ENCODE measurements at places on chromosomes 5 and 9.

DNA sequence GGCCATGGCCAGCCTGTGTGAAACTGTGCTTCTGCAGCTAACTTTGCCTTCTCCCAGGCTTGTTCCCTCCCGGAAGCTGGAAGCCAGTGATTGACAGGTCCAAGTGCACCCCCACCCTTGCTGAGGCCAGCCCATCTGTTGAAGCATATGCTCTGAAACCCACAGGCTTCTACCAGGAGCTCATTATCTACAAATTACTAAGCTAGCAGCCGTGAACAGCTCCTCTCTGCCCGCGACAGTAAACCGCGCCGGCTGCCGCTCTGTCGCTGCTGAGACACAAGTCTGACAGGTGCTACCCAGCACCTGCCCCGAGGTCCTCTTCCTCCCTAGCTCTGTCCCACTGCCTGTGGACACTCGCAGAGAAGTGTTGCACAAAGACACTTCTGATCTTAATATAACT, 490.9 kb downstream of the GADD45G start:
- DNase-seq = no peak

GRCh38 chr9:98219364-98219716, 26.9 kb upstream of the CORO2A start:
- DNase-seq = no peak

DNA sequence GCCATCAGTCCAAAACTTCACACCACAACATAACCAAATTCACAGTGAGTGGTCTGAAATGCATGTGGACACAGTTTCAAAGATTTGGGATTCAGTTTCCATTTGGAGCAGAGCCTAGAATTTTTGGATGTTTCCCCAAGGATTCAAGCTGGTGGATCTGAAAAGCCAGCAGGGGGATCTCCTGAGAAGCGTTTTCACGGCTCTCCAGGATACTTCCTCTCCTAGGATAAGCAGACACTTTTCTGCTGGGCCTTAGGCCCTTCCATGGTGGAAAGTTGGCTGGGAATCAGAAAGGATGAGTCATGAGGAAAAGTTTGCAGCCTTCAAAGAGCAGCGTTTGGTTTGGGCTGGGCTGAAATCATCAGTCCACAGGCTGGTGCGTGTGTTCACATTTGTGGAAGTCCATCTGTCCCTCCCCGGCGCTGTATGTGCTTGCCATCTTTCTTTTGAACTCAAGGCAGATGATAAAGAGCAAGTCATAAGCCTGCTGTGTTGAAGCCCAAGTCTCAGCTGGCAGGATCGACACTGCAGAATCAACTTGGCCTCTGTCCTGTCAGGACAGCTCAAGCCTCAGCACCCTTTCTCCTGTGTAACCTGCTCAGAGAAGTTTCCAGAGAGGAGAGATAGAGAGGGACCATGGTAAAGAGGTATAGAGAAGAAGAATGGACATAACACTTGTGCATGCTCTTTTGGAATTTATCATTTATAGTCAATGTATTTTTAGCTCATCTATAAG, 152.6 kb upstream of the MSX2 start:
- DNase-seq = no peak

DNA sequence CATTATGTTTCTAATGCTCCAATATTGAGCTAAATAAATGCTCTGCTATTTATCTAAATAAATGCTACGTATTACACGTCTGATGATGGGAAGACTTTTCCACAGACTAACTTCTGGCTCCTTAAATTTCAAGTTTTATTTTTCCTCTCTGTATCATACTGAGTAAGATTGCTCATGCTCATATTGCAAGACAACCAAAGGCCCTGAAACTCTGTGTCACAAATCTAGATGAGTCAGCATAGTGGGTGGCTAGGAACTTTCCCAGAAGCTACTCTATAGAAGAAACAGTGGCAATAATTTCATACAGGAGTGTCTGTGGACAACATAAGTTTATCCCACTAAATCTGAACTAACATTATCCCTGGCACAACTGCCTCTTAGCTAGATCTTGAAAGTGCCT, 53.0 kb upstream of the RFX3 start:
- DNase-seq = no peak

DNA sequence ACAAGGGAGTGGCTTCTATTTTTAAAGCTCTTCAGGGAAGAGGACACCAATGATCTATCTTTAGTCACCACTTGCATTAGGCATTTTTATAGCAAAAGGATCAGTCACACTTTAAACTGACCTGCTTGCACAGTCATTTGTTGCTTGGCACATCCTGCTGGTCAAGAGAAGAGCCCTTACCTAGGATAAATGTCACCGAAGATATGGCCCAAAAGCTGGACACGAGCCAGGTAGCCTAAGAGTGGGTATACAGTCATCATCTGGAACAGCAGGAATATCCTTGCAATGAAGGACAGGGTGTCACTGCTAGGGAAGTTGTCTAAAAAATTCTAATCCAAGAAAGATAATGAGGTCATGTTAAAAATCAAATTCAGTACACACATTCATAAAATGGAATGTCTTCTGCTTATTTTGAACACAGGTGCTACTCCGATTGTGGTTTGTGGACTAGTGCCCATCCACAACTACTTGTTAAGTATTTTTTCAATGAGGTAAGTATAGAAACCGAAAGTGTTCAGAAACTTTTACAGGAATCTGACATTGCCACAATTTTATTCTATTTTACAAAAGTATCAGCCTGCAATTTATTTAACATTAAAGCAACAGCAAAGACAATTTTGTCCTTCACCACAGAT, 78.4 kb downstream of the SLC38A9 start:
- DNase-seq = no peak

GRCh38 chr9:82539856-82540579, 522.9 kb downstream of the RASEF start:
- DNase-seq = no peak

GRCh38 chr9:8536845-8537244, 737.3 kb upstream of the DMAC1 start:
- DNase-seq = no peak

GRCh38 chr9:136209232-136209631, 4.3 kb upstream of the LHX3 start:
- DNase-seq = no peak

DNA sequence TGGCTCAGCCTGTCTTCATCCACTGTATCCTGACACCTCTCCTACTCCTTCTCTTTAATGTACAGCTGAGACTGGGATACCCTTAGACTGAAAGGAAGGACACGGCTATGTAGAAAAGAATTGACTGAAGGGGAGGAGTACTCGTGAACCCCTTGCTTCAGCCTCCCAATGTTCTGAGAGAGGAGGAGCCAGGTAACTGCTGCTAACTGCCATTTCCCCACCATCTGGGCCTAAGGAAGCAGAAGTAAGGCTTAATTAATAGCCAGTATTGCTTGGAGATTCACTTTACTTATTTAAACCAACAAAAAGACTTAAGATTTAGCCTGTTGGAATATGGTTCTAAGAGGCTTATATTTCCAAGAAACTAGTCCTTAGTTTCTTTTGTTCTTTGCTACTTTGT, 18.8 kb upstream of the RGS3 start:
- no peak for DNase-seq

- no peak for DNase-seq
These were observed 2.7 kb downstream of the DAB2 start for GRCh38 chr5:39422036-39422606.

DNA sequence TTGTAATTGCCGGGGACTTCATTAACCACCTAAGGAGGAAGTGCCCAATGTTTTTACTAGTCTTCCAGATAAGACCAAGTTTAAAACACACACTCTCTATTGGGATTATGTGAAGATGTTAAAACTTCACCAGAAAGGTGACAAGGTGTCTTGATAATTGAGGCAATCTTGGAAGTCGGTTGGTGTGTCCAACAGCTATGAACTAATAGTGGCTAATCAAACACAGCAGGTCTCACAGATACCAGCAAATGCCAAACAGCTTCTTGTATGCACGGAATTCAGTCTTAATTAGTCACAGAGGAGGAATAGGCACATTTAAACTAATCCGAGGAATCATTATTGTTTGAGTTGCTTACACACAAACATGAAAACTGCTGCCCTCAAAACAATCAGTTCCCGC, 214.5 kb downstream of the SEC61B start:
- no peak for DNase-seq

All from T-helper 1 cell (primary cell).